Heart left ventricle (tissue), 16 donors: ENCODE measurements at places on chromosomes 2 and 18. TPM values are rescaled to one million over a fixed set of nuclear protein-coding genes. Genes with fewer than 3 reads are reported as not detected.

GRCh38 chr18:77068321-77069312, 64.0 kb downstream of the MBP start:
- DNase-seq, result no peak

PLGLB2 gene
- total RNA-seq, result 0.58 TPM

- no peak for DNase-seq
Observed at GRCh38 chr2:82641598-82642180, 1817.4 kb downstream of the SUCLG1 start.

DNA sequence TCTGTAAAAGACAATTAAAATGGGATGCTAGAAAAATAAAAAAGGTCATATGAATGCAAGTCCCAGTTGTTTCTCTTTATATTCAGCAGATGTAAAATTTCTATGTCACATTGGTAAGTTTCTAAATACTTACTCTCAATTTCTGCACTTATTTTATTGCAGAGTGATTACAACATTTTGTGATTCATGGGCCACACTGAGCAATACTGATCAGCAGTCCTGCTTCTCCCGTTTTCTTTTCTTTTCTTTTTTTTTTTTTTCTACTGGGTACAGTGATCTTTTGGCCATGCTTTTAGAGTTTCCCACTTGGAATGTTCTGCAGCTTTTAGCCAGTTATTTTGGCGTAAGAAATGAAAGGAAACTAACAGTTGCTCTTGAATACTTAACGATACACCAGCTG, 38.8 kb downstream of the LIMS1 start:
- no peak for DNase-seq

GRCh38 chr2:223967981-223968380, 10.7 kb downstream of the MRPL44 start:
- DNase-seq, result no peak

DNA sequence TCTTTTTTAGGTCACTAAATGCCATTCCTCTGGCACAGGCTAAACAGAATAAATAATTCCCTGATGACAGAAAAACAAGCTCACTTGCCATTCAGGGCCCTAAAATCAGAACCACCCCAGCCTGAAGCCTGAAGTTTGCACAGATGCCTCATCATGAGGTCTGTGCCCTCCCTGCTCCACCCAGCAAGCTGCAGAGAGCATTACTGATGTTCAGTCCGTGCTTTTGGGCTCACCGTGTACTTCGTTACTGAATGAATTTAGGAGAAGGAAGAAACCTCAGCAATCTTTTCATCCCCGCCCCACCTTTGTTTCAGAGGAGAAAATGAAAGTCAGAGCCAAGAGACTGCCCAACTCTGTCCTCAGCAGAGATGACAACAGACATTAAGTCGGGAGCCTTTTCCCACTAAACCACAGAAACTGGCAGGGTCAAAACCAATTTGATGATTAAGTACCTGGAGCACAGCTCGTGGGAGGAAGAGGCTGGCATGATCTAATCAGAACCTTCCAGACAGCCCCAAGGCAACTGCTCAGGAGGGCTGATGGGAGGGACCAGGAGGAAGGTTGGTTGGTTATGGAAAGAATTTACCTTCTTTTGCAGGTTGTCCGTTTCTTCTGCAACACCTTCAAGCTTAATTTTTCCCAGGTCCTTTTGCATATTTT, 122.7 kb downstream of the LAMA1 start:
- no peak for DNase-seq

DNA sequence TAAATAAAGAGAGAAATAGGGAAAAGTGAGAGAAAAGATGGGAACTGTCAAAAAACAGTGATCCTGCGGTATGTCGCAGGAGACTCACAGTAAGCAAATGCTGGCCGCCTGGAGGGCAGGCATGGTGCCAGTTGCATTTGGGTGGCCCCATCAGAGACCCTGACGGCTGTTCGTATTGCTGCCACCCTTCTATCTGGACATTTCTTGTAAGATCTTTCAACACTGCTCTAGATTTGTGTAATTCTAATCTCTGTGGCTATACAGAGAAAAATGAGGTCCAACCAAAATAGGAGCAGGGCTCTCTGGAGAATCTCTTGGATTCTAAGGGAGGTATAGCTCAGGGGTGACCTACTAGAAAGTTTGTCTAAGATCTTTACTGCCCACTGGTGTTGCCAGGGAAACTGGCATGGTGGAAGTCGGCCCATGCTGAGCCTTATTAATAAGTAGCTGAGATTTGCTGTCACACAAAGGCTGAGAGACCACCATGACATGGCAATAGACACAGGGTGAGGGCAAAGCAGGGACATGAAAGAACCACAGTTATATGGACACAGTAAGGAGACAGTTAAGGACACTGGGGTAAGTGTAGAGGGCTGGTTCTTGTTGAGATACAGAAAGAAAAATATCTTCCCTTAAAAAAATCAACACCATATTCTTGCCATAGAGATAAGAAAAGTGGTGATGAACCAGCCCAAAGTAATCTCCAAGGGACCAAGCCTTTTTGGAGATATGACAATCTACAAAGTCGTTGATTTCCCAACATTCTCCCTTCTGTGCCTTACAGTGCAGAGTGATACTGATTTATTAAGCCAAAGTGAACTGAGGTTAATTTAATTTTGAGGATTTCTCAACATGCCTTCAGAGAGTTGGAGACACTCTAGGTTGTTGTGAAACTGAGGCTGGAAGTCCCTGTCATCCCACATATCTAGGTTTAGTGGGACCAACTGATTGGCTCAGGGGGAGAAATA, 26.4 kb upstream of the FZD7 start:
- DNase-seq, result no peak

EFHD1 gene
- total RNA-seq, result 24.7 TPM

DNA sequence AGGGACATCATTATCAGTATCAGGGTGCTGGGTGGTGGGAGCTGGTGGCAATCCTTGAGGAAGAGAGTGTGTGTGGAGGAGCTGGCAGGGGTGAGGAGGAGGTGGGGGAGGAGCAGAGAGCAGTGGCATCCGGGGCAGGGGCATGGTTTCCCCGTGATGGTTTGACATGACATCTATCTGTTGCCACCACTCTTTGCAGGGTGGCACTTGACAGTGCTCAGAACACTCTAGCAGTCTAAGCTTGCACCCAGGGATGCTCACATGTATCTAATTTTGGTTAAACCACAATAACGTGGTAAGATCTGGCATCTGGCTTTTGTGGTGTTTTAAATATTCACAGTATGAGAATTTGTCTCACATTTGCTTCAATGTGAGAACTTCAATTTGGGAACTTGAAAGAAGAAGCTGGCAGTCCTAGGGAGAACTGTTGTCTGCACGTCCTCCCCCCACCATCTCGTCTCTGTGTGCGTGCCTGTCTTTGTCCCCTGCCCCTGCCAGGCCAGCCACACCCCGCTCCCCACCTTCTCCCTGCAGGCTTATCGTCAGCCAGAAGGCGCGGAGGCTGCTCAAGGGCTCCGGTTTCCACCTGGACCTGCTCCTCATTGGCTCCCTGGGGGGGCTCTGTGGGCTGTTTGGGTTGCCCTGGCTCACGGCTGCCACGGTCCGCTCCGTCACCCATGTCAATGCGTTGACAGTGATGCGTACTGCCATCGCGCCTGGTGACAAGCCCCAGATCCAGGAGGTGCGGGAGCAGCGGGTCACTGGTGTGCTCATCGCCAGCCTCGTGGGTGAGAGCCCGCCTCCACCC, 11.7 kb downstream of the SLC4A3 start:
- DNase-seq, result peak; percentile 77

DNA sequence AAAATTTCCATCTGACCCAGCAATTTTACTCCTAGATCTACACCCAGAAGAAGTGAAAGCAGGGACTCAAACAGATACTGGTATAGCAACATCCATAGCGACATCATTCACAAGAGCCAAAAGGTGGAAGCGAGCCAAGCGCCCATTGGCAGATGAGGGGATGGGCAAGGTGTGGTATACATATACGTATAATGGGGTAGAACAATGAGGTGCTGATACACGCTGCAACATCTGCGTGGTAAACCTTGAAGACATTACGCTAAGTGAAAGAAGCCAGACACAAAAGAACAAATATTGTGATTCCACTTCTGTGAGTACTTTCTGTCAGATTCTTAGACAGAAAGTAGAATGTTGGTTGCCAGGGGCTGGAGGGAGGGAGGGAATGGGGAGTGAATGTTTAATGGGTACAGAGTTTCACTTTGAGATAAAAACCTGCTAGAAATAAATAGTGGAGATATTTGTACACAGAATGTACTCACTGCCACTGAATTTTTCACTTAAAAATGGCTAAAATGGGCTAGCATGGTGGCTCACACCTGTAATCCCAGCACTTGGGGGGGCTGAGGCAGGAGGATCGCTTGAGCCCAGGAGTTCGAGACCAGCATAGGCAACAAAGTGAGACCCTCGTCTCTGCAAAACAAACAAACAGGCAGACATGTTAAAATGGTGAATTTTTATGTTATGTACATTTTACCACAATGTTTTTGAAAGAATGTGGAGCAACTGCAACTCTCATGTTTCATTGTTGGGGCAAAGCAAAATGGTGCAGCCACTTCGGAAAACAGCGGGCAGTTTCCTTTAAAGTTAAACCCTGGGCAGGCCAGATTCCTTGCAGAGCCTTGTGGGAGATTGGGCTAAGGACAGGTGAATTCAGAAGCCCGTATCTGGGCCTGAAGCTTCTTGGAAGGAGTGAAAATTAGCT, 103.4 kb upstream of the MYCN start:
- DNase-seq, result no peak

CTIF gene
- 59.7 TPM for total RNA-seq

DNA sequence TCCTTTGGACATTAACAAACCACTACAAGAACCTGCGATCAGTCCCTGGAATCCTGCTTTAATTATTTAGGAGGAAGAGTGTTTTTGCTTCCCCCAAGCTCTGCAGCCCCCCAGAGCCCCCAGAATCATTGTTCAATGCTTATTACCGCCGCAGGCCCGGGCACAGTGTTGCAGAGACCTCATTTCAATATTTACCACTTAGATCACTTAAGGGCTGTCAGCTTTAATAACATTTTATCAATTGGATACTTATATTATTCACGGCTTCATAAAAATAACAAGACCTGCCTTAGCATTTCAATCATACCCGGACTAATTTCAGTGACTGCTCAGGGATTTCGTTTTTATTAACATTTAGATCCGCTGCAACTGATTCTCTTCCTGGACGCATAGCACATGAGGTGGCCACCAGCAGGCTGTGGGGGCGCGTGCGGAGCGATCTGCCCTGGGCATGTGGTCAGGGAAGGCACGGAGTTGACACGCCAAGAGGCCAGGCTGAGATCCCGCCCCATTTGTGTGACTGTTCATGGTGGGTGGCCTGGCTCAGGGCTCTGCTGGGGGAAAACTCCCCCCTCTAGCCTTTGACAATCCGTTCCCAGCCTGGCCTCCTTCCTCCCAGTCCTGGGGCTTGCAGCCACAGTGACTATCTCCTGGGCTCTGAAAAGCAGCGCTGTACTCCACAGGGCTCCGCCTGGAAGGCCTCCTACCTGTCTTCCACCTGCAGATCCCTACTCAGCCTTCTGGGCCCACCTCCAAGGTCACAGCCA, 267.6 kb downstream of the SRBD1 start:
- DNase-seq, result no peak

- DNase-seq, result no peak
Observed at GRCh38 chr18:76850112-76850511, 27.8 kb downstream of the ZNF236 start.

CHRND gene
- total RNA-seq, result not detected

MALT1 gene
- total RNA-seq, result 10.4 TPM
